T-helper 17 cell (primary cell): ENCODE measurements at places on chromosomes 5 and 9.

DNA sequence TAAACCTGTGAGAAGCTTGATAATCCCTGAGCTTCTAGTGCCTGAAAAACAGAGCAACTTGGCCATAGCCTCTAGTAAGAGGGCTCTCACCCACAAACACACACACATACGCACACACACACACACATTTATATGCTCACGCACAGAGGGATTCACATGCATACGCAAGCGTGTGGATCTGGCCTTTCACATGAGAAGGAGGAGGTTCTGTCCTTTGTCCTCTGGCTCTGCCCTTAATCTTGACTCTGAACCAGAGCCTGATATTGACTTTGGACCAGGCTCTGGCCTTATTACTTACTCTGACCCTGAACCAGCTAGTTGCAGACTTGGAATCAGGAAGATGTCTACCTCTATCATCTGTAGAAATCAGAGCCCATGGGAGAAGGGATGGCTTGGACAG is 10.0 kb upstream of the P4HA2 start:
- H3K4me3 ChIP-seq: no peak overlapping the region
- H3K27me3 ChIP-seq: no peaks in the 10 kb centered on the region
- H3K4me1 ChIP-seq: no peaks in the 10 kb centered on the region

DNA sequence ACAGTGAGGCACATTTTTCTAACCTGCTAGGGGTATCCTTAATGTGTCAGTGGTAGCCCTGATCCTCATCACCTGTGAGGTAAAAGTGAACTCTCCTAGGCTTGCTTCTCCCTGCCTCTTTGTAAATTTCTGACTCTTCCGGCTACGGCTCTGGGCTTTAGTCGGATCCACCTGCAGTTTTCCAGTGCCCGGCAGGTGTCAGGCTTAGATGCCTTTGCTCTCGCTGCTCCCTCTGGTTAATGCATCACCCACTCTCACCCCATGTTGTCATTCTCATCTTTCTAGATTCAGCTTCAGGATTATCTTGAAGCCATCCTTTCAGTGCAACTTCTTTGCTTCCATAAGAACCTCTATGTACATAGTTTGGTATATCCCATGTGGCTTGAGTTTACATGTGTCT is 3.6 kb downstream of the CEP78 start:
- H3K27ac ChIP-seq: peak overlapping the region; percentile 49
- peaks cover 46% of the 10 kb centered on the region for H3K4me1 ChIP-seq
- peak overlapping the region; percentile 41 for H3K4me3 ChIP-seq
- H3K36me3 ChIP-seq: peaks cover 4% of the 10 kb centered on the region

DNA sequence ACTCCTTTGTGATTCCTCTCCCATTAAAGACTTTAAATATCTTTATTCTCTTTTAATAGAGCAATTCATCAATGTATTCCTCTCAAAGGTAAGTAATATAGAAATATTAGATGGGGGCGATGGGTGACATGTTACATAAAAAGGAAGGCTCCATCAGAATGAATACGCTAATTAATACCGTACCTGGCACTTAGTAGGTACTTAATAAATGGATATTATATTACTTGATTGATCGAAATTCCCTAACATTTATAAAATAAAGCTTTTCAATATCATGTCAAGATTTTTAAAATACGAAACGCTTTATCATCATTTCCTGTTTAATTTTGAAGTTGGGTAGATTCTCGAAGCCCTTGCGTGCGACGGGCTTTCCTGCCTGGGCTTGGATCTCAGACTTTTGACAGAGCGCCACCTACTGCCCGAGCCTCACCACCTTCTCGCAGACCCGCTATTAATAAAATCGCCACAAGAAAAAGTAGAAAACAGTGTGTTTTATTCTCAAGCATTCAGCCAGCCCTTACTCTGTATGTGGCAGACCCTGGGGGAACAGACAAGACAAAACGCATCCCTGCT is 99.4 kb downstream of the C5orf15 start:
- H3K27me3 ChIP-seq: peaks cover 64% of the 10 kb centered on the region
- no peak overlapping the region for H3K27ac ChIP-seq
- DNase-seq: peak; percentile 31
- H3K36me3 ChIP-seq: no peaks in the 10 kb centered on the region
- H3K4me3 ChIP-seq: no peak overlapping the region

DNA sequence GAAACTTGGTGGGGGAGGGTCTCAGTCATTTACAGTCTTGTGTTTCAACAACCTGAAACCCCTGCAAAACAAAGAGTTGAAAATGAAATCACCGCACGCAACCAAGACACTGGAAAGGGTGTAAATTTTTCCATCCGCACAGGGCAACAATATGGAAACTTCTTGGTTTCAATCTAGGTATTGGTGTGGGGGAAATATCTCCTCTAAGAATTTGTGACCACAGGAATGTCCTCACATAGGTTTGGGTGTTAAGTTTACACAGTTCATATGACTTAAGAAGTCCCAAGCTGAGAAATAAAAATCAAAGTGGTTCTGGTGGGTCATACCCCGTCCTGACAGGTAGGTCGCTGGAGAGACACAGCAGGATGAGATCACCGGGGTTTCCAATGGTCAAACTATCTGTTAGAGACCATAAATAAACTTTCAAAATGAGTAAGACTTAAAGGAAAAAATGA is 51.9 kb upstream of the PIP5K1B start:
- no peak for DNase-seq
- H3K27ac ChIP-seq: no peak overlapping the region
- no peaks in the 10 kb centered on the region for H3K4me1 ChIP-seq
- H3K4me3 ChIP-seq: no peak overlapping the region

DNA sequence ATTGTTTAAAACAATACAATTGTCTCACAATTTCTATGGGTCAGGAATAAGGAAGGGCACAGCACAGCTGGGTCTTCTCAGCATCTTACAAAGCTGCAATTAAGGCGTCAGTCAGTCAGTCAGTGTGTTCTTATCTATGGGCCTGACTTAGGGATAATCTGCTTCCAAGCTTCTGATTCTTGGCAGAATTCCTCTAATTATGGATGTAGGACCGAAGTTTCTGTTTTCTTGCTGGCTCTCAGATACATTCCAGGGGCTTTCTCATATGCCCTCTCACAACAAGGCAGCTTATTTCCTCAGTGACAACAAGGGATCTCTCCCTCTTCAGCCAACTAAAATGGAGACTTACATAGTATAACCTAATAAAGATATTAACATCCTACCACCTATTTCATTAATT is 1925.3 kb upstream of the ACO1 start:
- H3K27me3 ChIP-seq: no peaks in the 10 kb centered on the region
- H3K36me3 ChIP-seq: no peaks in the 10 kb centered on the region
- H3K27ac ChIP-seq: no peak overlapping the region
- no peaks in the 10 kb centered on the region for H3K4me1 ChIP-seq

DNA sequence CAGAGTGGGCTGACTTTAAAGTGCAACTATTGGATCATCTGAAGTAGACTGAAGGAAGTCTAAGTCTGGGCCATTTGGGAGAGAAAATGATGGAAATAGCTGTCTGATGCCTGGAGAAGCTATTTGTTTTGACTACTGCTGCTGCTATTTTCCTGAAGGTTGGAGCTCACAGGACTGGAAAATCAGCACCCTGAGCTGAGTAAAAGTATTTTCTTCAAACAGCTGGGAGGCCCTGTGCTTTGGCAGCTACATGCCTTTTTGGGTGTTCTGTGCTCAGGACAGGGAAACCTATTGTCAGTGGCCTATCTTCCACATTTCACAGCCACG is 302.6 kb downstream of the ENC1 start:
- H3K27me3 ChIP-seq: peaks cover 54% of the 10 kb centered on the region
- H3K4me1 ChIP-seq: no peaks in the 10 kb centered on the region
- H3K27ac ChIP-seq: no peak overlapping the region

- peaks cover 20% of the 10 kb centered on the region for H3K4me1 ChIP-seq
- H3K36me3 ChIP-seq: peaks cover 3% of the 10 kb centered on the region
- no peak overlapping the region for H3K27ac ChIP-seq
Observed at GRCh38 chr5:16510098-16510497, 44.5 kb upstream of the ZNF622 start.

GRCh38 chr5:80959768-80960442 is at the start of gene RASGRF2:
Gene RASGRF2, plus strand, starts transcription at chr5:80960363. Its CDS starts 376 bp downstream, at chr5:80960739.
- peaks cover 7% of the 10 kb centered on the region for H3K36me3 ChIP-seq
- H3K4me3 ChIP-seq: peak within 1 kb of the TSS; percentile 99
- H3K27ac ChIP-seq: peak within 1 kb of the TSS; percentile 91
- H3K4me1 ChIP-seq: peaks cover 45% of the 10 kb centered on the region
- no peaks in the 10 kb centered on the region for H3K27me3 ChIP-seq
- DNase-seq: peak; percentile 29

DNA sequence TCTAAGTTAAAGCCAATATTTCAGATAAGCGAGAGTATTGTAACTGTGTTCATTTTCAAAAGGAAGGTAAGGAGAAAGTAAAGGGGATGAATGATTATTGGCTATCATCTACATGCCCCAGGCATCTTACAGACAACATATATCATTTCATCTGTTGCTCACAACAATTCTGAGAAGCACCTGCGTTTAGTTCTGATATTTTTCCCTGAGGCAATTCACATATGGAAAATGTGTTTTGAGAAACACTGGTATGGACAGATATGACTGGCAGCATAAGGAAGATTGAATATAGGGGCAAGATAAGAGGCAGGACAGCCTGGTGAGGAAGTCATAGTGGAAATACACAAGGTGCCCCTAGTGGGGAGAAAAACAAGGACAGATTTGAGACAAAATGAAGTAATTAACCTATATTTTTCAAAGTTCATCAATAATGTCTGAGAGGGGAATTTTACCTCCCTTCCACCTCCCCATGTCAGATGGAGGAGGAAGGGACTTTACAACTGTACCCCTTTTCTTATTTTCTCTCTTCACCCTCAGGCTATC is 87.7 kb upstream of the TRIM32 start:
- H3K36me3 ChIP-seq: no peaks in the 10 kb centered on the region
- H3K27me3 ChIP-seq: no peaks in the 10 kb centered on the region
- no peak overlapping the region for H3K27ac ChIP-seq
- no peak for DNase-seq
- no peak overlapping the region for H3K4me3 ChIP-seq

- H3K4me3 ChIP-seq: no peak overlapping the region
- H3K36me3 ChIP-seq: no peaks in the 10 kb centered on the region
- peaks cover 46% of the 10 kb centered on the region for H3K27me3 ChIP-seq
- no peak for DNase-seq
- no peaks in the 10 kb centered on the region for H3K4me1 ChIP-seq
Observed at GRCh38 chr5:400282-401145, 42.5 kb upstream of the EXOC3 start.

DNA sequence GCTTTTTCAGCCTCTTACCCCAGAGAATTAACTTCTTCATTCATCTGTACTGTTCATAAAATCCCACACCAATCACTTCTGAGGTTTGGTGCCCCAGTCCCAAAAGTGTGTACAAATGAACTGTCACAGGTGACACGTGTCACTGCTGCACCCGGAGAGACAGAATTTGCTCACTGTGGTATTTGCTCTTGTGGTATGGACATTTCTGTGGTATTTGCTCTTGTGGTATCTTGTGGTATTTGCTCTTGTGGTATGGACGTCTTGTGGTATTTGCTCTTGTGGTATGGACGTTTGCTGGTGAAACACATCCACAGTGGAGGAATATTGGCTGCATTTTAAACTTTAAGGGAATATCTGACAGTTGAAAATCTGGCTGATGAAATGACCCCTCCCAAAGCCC is 214.9 kb upstream of the DAP start:
- DNase-seq: no peak
- H3K27ac ChIP-seq: no peak overlapping the region
- no peaks in the 10 kb centered on the region for H3K36me3 ChIP-seq
- H3K4me1 ChIP-seq: peaks cover 6% of the 10 kb centered on the region
- peaks cover 36% of the 10 kb centered on the region for H3K27me3 ChIP-seq

GRCh38 chr5:12615141-12615820 is 711.0 kb upstream of the CTNND2 start:
- no peaks in the 10 kb centered on the region for H3K27me3 ChIP-seq
- no peaks in the 10 kb centered on the region for H3K4me1 ChIP-seq
- no peak overlapping the region for H3K4me3 ChIP-seq
- no peak for DNase-seq
- H3K36me3 ChIP-seq: no peaks in the 10 kb centered on the region

- H3K27ac ChIP-seq: no peak overlapping the region
- no peaks in the 10 kb centered on the region for H3K36me3 ChIP-seq
- no peaks in the 10 kb centered on the region for H3K27me3 ChIP-seq
Observed at GRCh38 chr5:33439905-33440481, 772 bp upstream of the TARS1 start.

GRCh38 chr9:17609312-17610005 is 30.6 kb downstream of the SH3GL2 start:
- no peak for DNase-seq
- no peak overlapping the region for H3K27ac ChIP-seq
- no peaks in the 10 kb centered on the region for H3K4me1 ChIP-seq
- no peak overlapping the region for H3K4me3 ChIP-seq

GRCh38 chr5:154962494-154962893 is 21.6 kb downstream of the MRPL22 start:
- no peak overlapping the region for H3K4me3 ChIP-seq
- no peak for DNase-seq
- H3K4me1 ChIP-seq: peaks cover 10% of the 10 kb centered on the region
- no peak overlapping the region for H3K27ac ChIP-seq

DNA sequence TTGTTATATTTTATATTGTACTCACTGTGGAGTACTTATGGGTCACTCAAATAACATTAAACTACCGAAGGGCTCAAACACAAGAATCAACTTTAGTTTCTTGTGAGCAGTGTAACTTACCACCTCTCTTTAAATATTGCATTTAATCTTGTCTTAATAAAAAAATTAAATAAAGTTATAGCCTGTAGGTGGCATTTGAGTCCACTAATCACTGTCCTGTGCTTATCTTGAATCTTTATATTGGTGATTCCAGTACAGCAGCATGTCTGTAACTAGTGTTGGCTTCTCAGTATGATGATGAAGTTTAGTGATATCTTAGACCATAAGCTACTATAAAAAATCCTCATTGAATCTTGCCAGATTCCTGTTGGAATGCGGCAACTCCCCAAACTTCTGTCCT is 313.8 kb downstream of the FAM170A start:
- H3K4me3 ChIP-seq: no peak overlapping the region
- no peak for DNase-seq
- no peaks in the 10 kb centered on the region for H3K27me3 ChIP-seq
- H3K27ac ChIP-seq: no peak overlapping the region
- H3K36me3 ChIP-seq: no peaks in the 10 kb centered on the region
- H3K4me1 ChIP-seq: no peaks in the 10 kb centered on the region

GRCh38 chr5:88761269-88761850 is 121.6 kb downstream of the MEF2C start:
- H3K27me3 ChIP-seq: peaks cover 31% of the 10 kb centered on the region
- H3K4me1 ChIP-seq: peaks cover 7% of the 10 kb centered on the region
- no peak overlapping the region for H3K4me3 ChIP-seq
- DNase-seq: no peak
